Muscle of back (tissue), 13 donors: ENCODE measurements at places on chromosomes 3 and 15. TPM values are rescaled to one million over a fixed set of nuclear protein-coding genes. Genes with fewer than 3 reads are reported as not detected.

- peak; percentile 36 for DNase-seq
Observed at GRCh38 chr15:67762610-67763368, 62.5 kb upstream of the SKOR1 start.

DNA sequence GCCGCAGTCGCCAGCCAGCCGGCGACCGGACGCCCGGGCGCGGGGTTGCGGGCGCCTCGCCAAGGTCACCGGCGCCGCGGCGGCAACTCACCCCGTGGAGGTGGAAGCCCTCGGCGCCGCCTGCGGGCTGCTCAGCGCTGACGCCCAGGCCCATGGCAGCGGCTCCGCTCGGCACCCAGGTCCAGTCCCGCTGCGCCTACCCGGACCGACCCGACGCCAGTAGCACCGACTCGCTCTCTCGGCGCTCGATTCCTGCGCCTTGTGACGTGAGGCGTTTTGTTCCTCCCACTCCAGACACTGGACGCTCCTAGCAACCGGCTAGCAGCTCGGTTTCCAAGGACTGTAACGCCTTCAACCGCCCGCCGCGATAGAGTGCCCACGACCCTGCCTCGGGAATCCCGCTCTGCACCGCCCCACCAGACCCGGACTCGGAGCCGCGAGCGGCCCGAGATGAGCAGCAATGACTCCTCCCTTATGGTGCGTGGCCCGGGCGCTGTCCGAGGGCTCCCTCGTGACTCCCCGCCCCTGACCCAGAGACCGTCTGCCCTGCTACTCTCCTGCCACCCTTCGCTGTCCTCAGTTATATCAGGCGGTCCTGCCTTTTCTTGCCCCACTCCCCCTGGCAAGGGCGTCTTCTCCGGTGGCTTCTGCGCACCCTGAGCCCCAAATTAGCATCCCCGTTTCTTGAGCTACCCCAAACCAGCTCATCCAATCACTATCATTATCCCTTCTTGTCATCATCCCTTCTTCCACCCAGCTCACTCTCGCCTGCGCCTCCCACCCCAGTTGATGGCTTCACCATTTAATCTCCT, at the start of the genes GORASP1 and TTC21A:
Gene GORASP1, minus strand, starts transcription at position 240 of the 812 bp plus-strand sequence. Its CDS starts 86 bp downstream, at position 154.
Gene TTC21A, plus strand, starts transcription at position 293 of the 812 bp plus-strand sequence. Its CDS starts 158 bp downstream, at position 451.
- peak; percentile 88 for DNase-seq

DNA sequence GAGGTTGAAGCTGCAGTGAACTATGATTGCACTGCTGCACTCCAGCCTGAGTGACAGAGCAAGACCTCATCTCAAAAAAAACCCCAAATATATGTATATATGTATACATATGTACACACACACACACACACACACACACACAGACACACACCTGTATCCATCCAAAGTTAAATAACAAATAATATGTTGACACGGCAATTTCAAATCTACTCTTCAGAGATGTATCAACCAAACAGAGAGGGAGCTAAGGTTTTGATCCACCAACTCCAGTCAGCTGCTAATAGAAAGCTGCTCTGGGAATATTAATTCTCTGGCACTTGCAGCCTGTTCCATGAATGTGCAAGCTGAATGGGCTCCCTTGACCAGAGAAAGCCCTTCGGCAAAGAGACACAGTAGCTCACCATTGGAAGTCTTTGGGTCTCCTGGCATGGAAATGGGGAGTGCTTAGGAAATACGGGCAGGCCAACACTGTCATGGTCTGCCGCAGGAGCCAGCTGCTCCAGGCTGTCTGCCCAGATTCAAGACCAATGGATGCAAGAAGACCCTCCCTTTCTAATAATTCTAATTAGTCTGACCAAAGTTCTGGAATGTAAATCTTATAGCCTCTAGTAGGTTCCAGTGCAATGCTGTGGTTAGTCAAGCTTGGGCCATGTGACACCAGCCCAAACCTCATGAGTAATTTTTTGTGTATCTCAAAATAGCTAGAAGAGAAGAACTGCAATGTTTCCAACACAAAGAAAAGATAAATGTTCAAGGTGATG, 299.8 kb downstream of the KBTBD8 start:
- DNase-seq = no peak

DNA sequence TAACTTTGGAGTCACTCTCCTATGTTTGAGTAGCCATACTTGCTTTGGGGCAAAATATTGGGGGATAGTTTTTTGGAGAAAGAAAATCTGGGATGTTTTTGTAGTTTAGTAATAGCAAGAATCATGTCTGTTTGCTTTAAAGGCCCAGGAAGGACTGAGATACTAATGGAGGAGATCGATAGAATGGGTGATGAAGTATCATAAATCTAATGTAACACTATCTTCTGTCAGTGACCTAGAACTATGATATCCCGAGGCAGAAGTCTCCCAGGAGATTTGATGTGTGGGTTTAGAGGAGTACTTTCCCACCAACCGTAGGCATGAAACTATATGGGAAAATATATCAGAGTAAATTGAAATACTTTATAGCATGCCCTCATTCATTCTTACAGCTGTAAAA, 21.0 kb upstream of the NFKBIZ start:
- DNase-seq = no peak

DNA sequence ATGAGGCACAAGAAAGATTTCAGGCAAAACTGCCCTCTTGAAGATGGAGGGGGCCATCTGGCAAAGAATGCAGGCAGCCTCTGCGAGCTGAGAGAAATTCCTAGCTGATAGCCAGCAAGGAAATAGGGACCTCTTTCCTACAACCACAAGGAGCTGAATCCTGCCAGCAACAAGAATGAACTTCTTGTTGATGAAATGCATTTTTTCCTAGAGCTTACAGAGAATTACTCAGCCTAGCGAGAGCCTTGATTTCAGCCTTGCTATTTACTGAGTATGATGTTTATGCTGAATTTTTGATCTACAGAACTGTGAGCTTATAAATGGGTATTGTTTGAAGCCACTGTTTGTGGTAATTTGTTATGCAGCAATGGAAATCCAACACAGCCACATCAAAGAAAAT, 148.5 kb upstream of the NAALADL2 start:
- no peak for DNase-seq

DNA sequence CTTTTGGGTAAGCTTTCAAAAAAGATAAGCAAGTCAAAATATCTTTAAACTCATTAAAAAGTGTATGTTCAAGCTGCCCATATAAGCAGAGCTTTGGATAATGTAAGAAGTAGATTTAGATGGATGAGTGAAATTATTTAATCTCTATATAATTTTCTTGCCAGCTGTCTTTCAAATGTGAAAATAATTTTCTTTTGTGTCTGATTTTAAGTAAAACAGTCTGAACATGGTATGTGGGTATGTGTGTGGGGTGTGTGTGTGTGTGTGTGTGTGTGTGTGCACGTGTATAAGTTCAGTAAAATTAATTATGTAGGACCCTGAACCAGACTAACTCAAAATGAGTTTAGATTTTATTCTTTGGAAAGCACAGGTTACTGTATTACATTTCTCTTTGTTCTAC, 155.2 kb upstream of the CGNL1 start:
- no peak for DNase-seq

Gene ANKUB1
- polyA plus RNA-seq = not detected

Gene KIF23
- 19.0 TPM for polyA plus RNA-seq

- DNase-seq = no peak
Observed at GRCh38 chr3:147654827-147655226, 245.7 kb downstream of the ZIC1 start.

DNA sequence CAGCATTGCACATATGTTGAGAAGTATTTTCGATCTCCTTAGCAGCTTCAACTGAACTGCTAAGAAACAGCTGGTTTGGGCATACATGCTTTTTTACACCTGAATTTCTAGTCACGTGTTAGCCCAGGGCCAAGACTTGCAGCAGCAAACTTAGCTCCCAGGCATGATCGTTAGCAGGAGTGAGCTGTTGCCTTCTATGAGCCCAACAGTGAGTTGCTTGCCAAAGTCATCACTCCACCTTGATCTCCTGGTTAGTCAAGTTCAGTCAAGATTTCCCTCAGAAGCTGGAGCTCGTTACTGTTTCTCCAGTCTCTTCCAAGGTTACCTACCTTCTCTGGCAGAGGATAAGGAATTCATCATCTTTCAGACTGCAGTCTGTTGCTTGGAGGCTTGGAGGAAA, 100.4 kb upstream of the SEMA6D start:
- no peak for DNase-seq

DNA sequence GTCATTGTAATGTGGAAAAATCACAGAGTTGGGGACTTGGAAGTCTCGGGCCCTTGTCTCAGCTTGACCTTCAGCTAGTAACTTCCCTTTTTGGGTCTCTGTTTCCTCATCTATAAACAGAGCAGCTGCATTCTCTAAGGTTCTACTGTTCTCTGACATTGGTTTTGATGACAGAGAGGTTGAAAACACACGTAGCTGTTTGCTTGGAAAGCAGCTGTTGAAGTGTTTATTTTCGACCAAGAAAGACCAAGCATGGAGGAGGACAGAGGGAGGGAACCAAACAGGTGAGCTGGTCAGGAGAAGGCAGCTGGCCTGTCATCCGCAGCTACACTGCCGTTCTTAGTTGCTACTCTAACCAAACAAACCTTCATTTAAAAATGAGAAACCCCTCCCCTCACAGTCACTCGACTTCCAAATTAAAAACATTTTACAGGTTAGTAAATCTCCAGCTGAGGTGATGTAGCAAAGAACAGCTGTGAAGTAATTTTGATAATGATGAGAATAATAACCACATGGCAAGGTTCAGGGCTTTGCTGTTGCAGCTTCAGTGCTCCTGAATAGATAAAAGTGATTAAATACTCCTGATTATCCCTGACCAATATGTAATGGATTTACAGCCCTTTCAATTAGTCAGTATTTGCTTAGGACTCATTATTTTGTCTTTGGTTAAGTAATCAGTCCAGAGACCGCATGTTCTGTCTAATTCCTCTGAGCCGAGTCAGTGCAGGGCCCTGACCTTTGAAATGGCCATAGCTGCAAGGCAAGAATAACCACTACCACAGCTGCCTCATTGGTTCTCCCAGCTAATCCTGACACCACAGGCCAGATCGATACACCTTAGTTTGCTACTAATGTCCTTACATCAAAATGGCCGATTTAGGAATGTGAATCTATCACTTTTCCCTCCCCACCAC, 65.3 kb downstream of the MEIS2 start:
- no peak for DNase-seq

DNA sequence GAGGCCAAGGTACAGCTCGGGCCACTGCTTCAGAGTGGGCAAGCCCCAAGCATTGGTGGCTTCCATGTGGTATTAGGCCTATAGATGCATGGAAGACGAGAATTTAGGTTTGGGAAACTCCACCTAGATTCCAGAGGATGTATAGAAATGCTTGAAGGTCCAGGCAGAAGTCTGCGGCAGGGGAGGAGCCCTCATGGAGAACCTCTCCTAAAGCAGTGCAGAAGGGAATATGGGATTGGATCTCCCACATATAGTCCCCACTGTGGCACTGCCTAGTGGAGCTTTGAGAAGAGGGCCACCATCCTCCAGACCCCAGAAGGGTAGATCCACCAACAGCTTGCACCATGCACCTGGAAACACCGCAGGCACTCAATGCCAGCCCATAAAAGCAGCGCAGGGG, 48.1 kb upstream of the XXYLT1 start:
- no peak for DNase-seq

DNA sequence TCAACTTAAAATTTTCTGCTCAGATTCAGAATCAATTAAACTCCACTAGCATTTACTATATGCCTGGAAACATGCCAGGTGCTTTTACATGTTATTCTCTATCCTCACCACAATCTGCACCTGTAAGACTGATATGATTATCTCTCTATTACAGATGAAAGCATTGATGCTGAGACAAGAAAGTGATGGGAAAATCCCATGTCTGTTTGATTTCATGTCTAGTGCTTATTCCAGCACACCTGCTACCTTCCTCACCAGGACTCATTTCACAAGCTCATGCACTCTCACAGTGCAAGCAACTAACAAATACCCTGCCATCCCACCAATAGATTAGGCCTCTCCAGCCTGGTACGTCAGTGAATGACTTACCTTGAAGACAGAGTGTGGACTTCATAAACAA, 25.0 kb upstream of the BCL6 start:
- DNase-seq = no peak

DNA sequence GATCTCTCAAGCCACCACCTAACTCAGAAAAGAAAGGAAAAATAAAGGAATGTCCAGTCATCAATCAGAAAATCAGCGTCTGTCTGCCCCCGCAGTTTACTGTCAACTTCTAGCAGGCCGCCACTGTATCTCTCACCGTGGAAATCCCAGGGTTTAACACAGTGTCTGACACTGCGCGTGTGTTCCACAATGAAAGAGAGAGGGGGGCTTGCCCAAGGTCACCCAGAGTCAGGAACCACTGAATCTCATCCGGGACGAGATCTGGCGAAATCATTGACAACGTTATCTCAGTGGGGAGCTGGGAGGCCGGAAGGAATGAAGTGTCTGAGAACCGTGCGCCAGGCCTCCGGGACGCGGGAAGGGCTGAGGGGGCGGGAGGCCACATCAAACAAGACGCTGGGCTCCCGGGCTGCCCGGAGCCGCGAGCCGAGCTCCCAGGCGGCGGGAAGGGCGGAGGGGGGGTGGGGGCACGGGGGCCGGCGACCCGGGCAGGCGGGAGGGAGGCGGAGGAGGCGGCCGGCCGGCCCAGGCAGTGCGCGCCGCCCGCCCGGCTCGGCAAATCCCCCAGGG, 2.2 kb upstream of the HES1 start:
- DNase-seq = peak; percentile 87

Gene HACD2
- polyA plus RNA-seq = 9.4 TPM

Gene CKMT1A
- not detected for polyA plus RNA-seq

DNA sequence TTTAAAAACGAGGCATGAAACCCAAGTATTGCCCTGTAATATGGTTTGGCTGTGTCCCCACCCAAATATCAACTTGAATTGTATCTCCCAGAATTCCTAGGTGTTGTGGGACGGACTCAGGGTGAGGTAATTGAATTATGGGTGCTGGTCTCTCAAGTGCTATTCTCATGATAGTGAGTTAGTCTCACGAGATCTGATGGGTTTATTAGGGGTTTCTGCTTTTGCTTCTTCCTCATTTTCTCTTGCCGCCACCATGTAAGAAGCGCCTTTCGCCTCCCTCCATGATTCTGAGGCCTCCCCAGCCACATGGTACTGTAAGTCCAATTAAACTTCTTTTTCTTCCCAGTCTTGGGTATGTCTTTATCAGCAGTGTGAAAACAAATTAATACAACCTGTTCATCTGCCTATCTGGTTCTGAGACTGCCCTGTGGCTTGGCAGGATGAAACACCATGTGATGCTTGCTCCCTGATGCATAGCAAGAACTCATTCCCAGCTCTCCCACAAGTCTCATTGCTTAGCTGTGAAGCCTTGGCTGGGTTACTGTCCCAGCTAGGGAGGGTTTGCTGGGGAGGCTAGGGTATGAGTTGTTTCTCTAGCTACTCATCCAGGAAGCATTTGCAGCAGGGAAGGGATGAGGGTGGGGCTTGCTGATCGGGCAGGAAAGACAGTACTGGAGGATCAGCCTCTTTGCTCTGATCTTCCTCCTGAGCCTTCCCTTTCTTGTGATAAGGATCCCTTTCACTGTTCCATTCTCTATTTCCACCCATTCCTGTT, 3.7 kb upstream of the SQOR start:
- DNase-seq = peak; percentile 75

Gene CHL1
- polyA plus RNA-seq = 2.3 TPM

DNA sequence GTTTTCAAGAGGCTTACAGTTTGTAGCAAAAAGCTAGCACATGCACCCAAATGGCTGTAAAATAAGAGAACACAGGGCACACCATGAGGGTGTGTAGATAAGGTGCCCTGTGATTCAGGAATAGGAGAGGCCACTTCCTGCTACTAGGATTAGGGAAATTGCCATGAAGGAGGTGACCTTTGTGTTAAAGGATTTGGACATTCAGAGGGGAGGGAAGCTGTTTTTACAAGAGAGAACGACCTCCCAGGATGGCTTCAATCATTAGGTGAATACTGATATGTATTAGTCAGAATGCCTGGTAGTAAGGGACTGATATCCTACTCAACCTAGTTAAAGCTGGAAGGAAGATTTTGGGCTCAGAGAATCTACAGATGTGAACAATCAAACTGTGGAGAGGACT, 35.7 kb upstream of the ABHD17C start:
- no peak for DNase-seq

GRCh38 chr3:46282696-46283095, 40.4 kb downstream of the CCR3 start:
- DNase-seq = no peak
